ENCODE measurements at places on chromosomes 2 and 18.
A peak's percentile ranks its signal among the peaks of the same experiment; 100 is the strongest.

DNA sequence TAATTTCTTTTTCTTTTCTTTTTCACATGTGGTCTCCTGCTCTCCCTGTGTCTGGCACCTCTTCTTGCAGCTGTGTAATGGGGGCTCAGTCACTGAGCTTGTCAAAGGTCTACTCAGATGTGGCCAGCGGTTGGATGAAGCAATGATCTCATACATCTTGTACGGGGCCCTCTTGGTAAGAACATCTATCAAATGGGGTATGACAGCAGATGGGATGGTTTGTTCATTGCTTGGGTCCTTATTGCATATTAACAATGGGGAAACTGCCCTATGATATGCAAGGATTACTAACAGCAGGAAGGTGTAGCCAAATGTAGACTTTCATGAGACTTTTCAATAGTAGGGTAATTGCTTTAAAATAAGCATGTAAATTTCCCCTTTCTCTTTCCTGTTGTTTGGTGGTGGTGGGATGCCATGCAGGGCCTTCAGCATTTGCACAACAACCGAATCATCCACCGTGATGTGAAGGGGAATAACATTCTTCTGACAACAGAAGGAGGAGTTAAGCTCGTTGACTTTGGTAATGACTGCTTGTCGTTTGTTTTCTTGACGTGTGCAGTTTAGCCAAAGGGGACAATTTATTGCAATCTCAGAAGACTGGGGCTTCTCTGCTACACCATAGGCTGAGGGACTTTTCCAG, 36.5 kb downstream of the MYO3B start:
- no peak for DNase-seq

GRCh38 chr2:241808721-241809382, at the start of gene NEU4:
NEU4 (plus strand) TSS chr2:241809193; CDS start chr2:241814485, 5,292 bp downstream.
- no peak for DNase-seq

- no peak for DNase-seq
Measured at GRCh38 chr2:142291969-142292368, 161.2 kb upstream of the LRP1B start.

GRCh38 chr18:45670281-45670962, 53.6 kb upstream of the SLC14A1 start:
- peak; percentile 67 for DNase-seq

GRCh38 chr2:110807522-110807921, 75.1 kb downstream of the ACOXL start:
- DNase-seq, result no peak

DNA sequence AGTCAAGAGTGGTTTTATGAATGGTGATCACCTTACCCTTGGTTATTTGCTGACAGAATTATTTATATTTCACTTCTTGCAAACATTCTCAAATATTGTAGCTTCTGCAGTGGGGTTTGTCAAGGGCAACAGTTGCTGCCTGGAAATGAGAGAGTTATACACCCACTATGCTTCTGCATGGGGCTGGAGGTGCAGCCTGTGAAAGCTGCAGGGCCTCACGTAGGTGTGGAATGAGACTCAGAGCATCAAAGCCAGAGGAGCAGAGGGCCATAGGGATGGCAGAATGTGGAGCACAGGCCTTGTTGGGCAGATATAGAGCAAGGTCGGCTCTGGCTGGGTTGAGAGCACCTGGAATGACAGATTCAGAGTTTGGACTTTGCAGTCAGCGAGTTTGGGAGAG, 128.2 kb downstream of the ARHGEF4 start:
- no peak for DNase-seq

DNA sequence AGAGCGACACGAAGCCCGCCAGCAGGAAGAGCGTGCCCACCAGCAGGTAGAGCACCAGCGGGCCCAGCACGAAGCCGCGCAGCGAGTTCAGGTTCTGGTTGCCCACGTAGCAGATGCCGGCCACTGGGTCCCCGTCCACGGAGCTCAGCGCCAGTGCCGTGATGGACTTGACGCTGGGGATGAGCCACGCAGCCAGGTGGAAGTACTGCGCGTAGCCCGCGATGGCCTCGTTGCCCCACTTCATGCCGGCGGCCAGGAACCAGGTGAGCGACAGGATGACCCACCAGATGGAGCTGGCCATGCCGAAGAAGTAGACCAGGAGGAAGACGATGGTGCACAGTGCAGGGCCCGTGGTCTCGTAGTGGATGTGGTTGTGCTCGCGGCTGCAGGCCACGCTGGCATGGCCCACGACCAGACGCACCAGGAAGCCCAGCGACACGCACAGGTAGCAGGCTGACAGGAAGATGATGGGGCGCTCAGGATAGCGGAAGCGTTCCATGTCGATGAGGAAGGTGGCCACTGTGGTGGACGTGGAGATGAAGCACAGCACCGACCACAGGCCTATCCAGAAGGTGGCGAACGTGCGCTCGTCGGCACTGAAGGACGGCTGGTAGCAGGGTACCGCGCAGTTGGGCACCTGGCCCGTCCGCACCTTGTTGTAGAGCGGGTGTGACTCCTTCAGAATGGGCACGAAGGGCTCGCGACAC, 2.1 kb downstream of the FZD5 start:
- peak; percentile 56 for DNase-seq

DNA sequence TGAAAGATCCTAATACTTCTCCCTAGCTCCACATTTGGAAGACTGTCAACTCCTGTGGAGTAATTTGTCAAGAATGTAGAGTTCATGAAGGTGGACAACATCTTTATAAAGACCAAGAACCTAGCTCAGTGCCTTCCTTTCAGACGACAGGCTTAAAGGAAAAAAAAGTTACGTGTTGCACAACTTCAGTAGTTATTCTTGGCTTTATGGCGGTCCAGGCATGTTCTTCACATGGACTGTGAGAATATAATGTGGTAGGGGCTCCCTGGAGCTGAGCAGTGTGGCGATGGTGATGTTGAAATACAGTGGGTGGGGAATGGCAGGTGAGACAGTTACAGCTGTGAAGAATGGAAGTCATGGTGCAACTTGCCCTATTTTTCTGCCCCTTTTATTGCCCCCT, 3.9 kb downstream of the TAF1B start:
- no peak for DNase-seq

GRCh38 chr2:128091726-128092080, 703 bp downstream of the UGGT1 start:
- DNase-seq, result no peak

- DNase-seq, result no peak
Measured at GRCh38 chr2:106080959-106081358, 113.1 kb downstream of the UXS1 start.

GRCh38 chr2:202337706-202338346, 38.3 kb upstream of the BMPR2 start:
- DNase-seq, result no peak

DNA sequence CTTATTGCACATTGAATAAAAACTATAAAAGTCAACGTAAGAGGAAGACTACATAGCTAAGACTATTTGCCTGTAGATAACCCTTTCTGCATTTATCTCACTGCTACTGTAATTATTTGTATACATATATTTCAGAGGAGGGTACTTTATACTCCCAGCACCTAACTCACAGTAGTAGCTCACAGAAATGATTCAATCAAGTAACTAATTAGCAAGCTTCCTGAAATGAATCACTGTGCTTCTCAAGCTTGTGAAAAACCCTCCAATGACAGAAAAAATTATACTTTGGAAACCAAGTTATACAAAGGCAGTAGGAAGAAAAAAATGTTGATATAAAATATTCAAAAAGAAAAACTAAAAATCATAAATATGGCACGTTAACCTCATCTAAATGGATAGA, 124.9 kb downstream of the NBAS start:
- no peak for DNase-seq

All from suppressor macrophage (primary cell).